ENCODE measurements at places on chromosomes 11 and 22. TPM values are rescaled to one million over a fixed set of nuclear protein-coding genes. Genes with fewer than 3 reads are reported as not detected.

DNA sequence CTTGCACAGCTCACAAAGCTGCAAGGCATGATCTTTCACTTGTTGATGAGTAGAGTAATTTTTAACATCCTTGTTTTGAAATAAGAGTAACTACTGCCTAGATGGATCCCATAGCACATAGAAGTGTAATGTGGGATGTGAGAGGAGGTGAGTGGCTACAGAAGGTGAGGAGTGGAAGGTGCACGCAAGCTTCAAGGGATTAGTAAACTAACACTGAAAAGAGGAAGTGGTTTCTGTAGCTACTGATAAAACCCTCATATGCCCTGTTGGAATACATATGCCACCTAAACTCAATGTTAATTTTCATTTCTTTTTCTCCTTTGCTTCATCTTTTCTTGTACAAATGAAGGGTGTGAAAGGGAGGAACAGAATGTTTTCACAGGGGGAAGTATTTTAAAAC lies 22.0 kb upstream of the CTSC start:
- no peak overlapping the region for H3K27ac ChIP-seq
- no peak for DNase-seq
- no peaks in the 10 kb centered on the region for H3K36me3 ChIP-seq
- no peaks in the 10 kb centered on the region for H3K27me3 ChIP-seq
- H3K4me1 ChIP-seq = peaks cover 36% of the 10 kb centered on the region

DNA sequence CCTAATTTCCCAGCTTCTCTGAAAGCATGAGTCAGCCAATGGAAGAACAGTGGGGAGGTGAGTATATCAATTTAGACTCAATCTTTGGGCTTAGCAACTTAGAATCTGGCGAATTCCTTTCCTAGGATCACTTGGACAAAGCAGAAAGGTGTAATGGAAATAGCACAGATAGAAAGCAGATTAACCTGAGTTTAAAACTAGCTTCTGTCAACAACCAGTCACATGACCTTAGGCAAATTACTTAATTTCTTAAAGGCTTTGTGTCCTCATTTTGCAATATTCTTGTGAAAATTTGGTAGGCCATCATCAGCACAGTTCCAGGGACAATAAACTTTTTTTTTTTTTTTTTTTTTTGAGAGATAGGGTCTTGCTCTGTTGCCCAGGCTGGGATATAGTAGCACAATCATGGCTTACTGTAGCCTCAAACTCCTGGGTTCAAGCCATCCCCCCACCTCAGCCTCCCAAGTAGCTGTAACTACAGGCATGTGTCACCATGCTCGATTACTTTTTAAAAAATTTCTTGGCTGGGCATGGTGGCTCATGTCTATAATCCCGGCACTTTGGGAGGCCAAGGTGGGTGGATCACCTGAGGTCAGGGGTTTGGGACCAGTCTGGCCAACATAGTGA lies 40.8 kb upstream of the PCF11 start:
- peaks cover 3% of the 10 kb centered on the region for H3K27me3 ChIP-seq
- H3K4me3 ChIP-seq = peak overlapping the region; percentile 82
- no peak overlapping the region for H3K27ac ChIP-seq
- DNase-seq = no peak

- DNase-seq = no peak
- peaks cover 11% of the 10 kb centered on the region for H3K36me3 ChIP-seq
- no peak overlapping the region for H3K27ac ChIP-seq
- H3K27me3 ChIP-seq = no peaks in the 10 kb centered on the region
Measured at GRCh38 chr11:86435711-86436110, 61.0 kb downstream of the CCDC81 start.

GRCh38 chr11:69300120-69301060 lies 6.4 kb downstream of the MYEOV start:
- peak overlapping the region; percentile 60 for H3K27ac ChIP-seq
- H3K4me1 ChIP-seq = peaks cover 56% of the 10 kb centered on the region

DNA sequence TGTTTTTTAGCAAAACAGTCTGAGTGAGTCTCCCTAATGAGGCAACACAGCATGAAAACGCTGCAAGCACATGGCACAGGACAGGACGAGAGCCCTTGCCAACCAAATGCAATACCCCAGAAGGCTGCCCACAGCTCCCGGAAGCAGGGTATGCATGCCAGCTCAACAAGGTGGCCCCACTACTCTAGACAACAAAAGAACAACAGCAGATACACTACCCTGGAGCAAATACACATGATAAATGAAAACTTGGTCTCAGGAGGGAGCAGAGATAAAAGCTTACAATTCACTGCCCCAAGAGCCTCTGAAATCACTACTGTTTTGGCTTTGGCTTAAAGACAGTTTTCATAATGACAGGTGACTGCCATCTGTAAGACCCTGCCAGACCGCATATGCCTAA lies 785.4 kb upstream of the API5 start:
- no peak overlapping the region for H3K27ac ChIP-seq
- H3K27me3 ChIP-seq = no peaks in the 10 kb centered on the region
- H3K36me3 ChIP-seq = no peaks in the 10 kb centered on the region
- no peak for DNase-seq

DNA sequence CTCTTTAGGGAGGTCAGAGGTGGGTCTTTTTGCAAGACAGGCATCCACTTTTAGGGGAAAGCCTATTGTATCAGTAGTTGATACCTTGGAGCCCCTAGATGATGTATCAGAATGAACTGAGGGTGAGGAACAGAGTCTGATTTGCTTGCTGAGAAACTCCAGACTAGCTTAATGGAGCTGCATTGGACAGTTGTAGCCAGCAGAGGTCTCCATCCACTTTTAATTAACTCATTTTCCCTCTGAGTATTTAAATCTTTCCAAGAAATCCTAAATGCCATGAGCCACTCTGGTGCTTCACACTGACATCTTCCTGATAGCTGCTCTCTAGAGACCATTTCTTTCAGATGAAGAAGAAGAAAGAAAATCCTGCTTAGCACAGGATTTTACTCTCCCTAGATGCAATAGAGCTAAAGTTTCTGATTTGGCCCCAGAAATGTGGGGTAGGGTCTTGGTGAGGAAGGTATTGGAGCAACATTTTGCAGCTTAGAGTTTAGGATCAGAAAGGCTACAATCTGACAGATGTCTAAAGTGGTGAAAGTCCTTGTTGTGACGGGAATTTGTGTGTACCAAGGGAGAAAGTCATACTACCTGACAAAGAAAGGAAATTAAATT lies 38.0 kb downstream of the EXT2 start:
- H3K27ac ChIP-seq = no peak overlapping the region
- no peak for DNase-seq
- peaks cover 19% of the 10 kb centered on the region for H3K36me3 ChIP-seq
- H3K4me3 ChIP-seq = no peak overlapping the region
- no peaks in the 10 kb centered on the region for H3K27me3 ChIP-seq

DNA sequence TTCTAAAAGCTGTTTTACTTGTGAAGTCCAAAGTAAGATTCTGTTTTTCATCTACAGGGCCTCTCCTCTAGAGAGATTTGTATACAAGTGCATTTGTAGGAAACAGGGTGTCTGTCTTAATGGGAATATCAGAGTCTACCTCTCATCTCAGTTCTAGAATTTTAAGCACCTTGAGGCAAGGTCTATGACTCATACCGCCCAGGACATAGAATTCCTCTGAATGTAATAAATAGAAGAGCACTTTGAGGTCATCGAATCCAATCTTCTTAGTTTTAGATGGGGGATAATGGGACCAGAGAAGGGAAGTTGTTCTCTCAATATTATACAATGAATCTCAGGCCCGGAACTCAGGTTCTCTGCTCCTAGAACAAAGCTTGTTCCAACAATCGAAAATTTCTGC lies 101.8 kb upstream of the TIMP3 start:
- H3K27ac ChIP-seq = no peak overlapping the region
- no peaks in the 10 kb centered on the region for H3K4me1 ChIP-seq
- no peak overlapping the region for H3K4me3 ChIP-seq
- no peaks in the 10 kb centered on the region for H3K36me3 ChIP-seq
- DNase-seq = no peak

Gene HPX
- total RNA-seq = not detected

- H3K4me3 ChIP-seq = no peak overlapping the region
- no peaks in the 10 kb centered on the region for H3K27me3 ChIP-seq
- no peak for DNase-seq
- no peak overlapping the region for H3K27ac ChIP-seq
- H3K4me1 ChIP-seq = peaks cover 12% of the 10 kb centered on the region
- H3K36me3 ChIP-seq = peaks cover 13% of the 10 kb centered on the region
Measured at GRCh38 chr11:108835624-108836023, 170.8 kb downstream of the DDX10 start.

DNA sequence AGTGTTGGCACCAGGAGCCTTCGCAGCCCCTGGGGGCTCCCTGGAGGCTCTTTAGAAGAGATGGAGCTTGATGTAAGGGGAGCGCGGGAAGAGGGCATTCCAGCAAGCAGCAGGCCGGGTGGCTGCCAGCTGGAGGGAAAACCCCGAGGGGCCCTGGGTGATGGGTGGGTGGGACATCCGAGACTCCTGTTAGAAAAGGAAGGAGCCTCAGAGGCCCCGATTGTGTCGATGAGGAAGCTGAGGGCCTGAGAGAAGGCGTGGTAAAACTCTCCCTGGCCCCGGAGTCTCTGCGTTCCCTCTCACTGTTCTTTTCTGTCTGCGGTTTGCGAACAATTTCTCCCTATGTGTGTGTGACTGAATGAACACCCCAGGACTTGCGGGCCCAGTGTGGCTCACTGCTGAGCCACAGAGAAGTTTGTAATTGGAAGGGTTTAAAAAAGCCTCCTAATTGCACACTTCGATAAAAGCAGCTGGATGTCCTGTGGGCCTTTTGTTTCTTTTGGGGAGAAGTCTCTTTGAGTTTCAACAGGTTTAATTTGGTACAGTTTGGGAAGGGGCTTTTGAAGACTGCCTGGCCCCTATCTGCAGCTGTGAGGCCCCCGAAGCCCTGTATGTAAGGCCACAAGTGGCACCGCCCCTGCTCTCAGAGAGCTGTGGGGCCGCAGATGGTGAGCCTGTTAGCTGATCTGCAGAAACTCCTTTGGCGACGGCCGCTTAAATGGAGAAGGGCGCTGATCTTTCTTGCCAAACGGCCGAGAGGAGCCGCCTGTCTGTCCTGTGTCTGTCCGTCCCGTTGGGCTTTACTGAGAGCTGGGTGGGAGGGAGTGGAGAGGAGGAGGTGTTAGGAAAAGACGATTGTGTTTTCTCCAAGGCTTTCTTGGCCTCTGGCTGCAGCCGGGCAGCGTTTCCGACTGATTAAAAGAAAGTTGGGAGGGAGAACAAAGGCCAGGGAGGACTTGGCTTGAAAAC lies 2.0 kb downstream of the FBLN1 start:
- no peak overlapping the region for H3K27ac ChIP-seq
- no peak for DNase-seq
- peaks cover 35% of the 10 kb centered on the region for H3K27me3 ChIP-seq

Gene RELT
- 35.0 TPM for total RNA-seq

Gene MS4A4E
- not detected for total RNA-seq

Gene CREB3L1
- total RNA-seq = 0.17 TPM
